ENCODE measurements at places on chromosomes 11 and 22. TPM values are rescaled to one million over a fixed set of nuclear protein-coding genes. Genes with fewer than 3 reads are reported as not detected.
A peak's percentile ranks its signal among the peaks of the same experiment; 100 is the strongest.

The CRYBB1 gene
- 7.1 TPM for polyA plus RNA-seq

The SERPIND1 gene
- 1.4 TPM for polyA plus RNA-seq

The CST6 gene
- polyA plus RNA-seq: not detected

The SLC25A1 gene
- polyA plus RNA-seq: 64.3 TPM

The MIOX gene
- 0.61 TPM for polyA plus RNA-seq

The CEND1 gene
- 105 TPM for polyA plus RNA-seq

The MAP6 gene
- 171 TPM for polyA plus RNA-seq

The SMIM35 gene
- polyA plus RNA-seq: 1.1 TPM

The OR10A2 gene
- not detected for polyA plus RNA-seq

The TMPRSS4 gene
- polyA plus RNA-seq: 0.51 TPM

The MAPK11 gene
- 19.1 TPM for polyA plus RNA-seq

The CEP126 gene
- polyA plus RNA-seq: 0.85 TPM

The ADAMTS8 gene
- 4.0 TPM for polyA plus RNA-seq

The SLC43A1 gene
- polyA plus RNA-seq: 1.6 TPM

The TTLL1 gene
- polyA plus RNA-seq: 39.9 TPM

The CCDC188 gene
- polyA plus RNA-seq: 1.6 TPM

The CHID1 gene
- 74.6 TPM for polyA plus RNA-seq

DNA sequence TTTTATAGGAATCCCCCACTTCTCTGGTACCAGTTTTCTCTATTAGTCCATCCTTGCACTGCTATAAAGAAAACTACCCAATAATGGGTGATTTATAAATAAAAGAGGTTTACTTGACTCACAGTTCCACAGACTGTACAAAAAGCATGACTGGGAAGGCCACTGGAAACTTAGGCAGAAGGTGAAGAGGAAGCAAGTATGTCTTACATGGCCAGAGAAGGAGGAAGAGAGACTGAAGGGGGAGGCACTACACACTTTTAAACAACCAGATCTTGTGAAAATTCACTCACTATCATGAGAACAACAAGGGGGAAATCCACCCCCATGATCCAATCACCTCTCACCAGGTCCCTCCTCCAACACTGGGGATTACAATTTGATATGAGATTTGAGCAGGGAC, 68.9 kb upstream of the GNAZ start:
- DNase-seq: no peak

GRCh38 chr11:95307286-95307685, 76.3 kb upstream of the SESN3 start:
- no peak for DNase-seq

DNA sequence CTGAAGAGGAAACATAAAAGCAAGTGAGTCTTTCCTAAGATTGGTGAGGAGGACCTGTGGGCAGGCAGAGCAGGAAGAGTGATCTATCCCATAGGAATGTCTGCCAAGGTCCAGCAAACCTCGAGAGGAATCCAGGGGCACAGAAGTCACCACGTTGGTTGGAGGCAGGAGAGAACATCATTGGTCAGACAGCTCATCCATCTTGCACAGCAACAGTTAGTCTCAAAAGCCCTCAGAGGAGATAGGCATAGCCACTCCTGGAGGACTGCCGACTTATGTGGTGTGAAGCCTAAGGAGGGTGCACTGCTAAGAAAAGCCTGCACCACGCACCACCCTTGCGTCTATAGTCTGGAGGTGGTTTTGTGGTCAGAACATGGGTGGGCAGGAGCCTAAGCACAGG, 109.1 kb downstream of the RASSF10 start:
- DNase-seq: no peak

DNA sequence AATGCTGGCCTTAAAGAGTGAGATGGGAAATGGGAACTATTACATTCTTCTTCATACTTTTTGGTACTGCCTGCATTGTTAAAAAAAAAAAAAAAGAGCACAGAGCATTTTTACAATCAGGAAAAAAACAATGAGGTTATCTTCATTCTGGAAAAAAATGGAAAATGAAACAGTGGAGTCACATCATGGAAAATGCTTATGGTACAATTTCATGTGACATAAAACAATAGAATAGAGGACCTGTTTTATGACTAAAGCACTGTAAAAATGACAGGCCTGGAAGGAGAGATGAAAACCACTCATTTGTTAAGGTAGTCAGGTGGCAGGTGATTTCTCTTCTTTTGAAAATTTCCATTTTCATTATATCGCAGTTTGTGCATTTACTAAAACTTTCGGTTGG, 75.0 kb downstream of the TIMP3 start:
- no peak for DNase-seq

GRCh38 chr22:37126383-37126782, 16.9 kb upstream of the TMPRSS6 start:
- no peak for DNase-seq

DNA sequence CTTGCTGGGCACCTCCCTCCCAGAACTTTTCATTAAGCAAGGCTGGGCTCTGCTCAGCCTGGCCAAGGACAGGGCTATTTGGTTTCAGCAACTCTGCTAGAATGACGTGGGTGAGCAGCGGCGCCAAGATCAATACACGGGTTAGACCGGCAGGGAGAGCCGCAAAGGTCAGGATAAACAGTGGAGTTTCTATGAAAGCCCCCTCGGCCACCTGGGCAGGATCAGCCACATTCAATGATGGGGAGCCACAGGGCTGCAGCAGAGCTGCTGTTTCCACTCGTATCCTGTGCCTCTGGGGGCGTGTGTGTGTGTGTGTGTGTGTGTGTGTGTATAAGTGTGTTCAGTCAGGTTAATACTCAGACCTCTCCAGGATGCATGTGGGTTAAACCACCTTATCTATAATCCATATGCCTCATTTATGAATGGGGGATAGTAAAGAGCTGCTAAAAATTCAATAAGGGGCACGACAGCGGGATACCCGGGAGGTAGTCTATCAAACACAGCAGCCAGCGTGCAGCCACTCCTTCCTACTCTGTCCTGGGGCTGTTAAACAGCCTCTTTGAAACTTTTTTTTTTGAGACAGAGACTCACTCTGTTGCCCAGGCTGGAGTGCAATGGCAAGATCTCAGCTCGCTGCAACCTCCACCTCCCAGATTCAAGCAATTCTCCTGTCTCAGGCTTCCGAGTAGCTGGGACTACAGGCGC, 34.8 kb downstream of the MYH9 start:
- no peak for DNase-seq

- no peak for DNase-seq
Measured at GRCh38 chr11:6395470-6396060, 5.3 kb downstream of the SMPD1 start.

GRCh38 chr11:109641549-109641948, 219.6 kb downstream of the C11orf87 start:
- DNase-seq: peak; percentile 20

- DNase-seq: peak; percentile 83
Measured at GRCh38 chr11:33635161-33635560, 65.5 kb downstream of the C11orf91 start.

- no peak for DNase-seq
Measured at GRCh38 chr11:126341760-126342161, 13.7 kb upstream of the ST3GAL4 start.

DNA sequence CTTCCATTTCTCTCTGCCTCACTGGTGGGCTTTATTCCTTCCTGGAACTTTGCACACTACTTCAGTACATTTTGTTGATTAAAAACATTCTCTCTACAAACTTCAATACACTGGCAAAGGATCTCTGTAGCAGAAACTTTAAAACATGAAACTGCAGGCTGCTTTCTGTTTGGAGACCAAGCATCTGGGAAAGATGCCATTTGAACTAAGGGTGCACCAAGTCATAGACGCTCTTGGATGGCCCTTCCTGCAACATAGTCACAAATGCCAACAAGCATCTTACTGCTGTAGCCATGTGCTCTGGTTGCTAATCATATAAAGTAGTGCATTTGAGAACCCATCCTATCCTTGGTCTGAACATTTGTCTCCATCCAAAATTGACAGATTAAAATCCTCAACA, 56.4 kb downstream of the SNX19 start:
- DNase-seq: no peak

- DNase-seq: no peak
Measured at GRCh38 chr22:19822301-19823117, 32.2 kb downstream of the GNB1L start.

DNA sequence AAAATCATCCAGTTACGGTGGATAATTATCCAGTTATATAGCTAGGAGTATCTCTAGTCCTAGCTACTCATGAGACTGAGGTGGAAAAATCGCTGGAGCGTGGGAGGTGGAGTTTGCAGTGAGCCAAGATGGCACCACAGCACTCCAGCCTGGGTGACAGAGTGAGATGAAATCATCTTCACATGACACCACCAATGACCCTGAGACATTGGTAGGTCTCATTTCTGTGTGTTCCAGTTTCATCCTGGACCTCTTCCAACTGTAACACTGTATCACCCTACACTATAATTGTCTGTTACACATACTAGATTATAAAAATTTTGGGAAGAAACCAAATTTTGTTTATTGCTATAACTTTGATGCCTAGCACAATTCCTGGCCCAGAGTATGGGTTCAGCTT, 446.8 kb downstream of the TMEM135 start:
- no peak for DNase-seq

DNA sequence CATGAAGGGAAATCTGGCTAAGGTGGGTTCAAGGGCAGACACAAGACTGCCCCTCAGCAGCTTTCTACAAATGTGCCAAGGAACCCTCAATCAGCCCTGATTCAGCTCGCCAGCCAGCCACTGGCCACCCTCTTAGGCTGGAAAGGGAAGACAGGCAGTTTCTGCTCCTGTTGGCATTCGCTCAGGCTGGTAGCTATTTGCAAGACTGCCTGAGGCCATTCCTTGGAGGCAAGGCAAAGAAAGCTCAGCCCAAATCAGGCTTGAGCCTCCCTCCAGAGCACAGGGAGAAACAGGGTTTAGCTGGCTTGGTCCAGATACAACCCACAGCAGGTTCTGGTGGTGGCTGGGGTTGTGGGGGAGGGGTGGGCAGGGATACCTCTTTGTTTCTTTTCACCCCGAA, 19.2 kb downstream of the TP53I11 start:
- DNase-seq: no peak

GRCh38 chr11:77386178-77386577, 84.7 kb upstream of the GDPD4 start:
- DNase-seq: no peak

DNA sequence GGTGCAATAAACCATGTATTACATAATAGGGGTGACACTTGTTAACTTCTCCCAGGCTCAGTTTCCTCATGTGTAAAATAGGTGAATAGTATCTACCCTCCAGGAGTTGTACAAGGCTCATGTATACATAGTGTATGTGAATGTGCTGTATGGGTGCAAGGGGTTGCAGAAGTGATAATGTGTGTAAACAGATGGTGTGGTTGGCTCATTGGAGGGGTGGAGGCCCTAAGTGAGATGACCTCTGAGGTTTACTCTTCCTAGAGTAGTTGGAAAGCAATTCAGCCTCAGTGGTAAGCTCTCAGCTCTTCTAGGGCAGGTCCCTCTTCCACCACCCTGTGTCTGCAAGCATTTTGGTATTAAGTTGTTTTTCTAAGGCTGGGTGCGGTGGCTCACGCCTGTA, 102.4 kb downstream of the PTPRJ start:
- DNase-seq: no peak

- DNase-seq: no peak
Measured at GRCh38 chr22:42333544-42333943, 63.1 kb upstream of the TCF20 start.

GRCh38 chr11:118359295-118359958, at the start of gene UBE4A:
UBE4A (plus strand) TSS chr11:118359600; CDS start chr11:118365081, 5,481 bp downstream.
- peak; percentile 98 for DNase-seq

GRCh38 chr11:8206251-8207079, 37.6 kb upstream of the RIC3 start:
- DNase-seq: peak; percentile 97

GRCh38 chr11:92861634-92862033, 107.8 kb upstream of the MTNR1B start:
- no peak for DNase-seq

GRCh38 chr22:44129619-44129976, 51.1 kb upstream of the PARVG start:
- peak; percentile 64 for DNase-seq

GRCh38 chr11:125990244-125990643, 44.4 kb downstream of the VSIG10L2 start:
- DNase-seq: peak; percentile 60

DNA sequence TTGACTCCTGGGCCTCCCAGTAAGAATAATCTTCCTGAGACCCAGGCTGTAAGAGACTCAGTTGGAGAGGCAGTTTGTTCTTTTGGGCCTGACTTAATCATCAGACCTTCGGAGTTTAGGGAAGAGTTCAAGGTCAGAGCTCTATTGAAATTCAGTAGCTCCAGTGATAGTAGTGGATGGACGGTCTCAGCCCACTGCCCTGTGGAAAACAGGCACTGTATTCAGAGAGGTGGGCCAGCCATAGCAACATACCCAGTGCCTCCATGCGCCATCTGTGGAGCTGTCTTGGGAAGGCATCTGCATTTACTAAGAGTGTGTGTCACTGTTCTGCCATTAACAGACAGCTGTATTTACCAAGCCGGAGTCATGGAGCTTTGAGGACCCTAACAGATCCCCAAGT, 2.9 kb downstream of the SMARCB1 start:
- DNase-seq: no peak

- DNase-seq: no peak
Measured at GRCh38 chr11:111688013-111688412, 78.2 kb downstream of the PPP2R1B start.

GRCh38 chr11:59615120-59615636, 396 bp downstream of the OSBP start:
- DNase-seq: peak; percentile 76
